ENCODE measurements at places on chromosomes 6 and 20.

DNA sequence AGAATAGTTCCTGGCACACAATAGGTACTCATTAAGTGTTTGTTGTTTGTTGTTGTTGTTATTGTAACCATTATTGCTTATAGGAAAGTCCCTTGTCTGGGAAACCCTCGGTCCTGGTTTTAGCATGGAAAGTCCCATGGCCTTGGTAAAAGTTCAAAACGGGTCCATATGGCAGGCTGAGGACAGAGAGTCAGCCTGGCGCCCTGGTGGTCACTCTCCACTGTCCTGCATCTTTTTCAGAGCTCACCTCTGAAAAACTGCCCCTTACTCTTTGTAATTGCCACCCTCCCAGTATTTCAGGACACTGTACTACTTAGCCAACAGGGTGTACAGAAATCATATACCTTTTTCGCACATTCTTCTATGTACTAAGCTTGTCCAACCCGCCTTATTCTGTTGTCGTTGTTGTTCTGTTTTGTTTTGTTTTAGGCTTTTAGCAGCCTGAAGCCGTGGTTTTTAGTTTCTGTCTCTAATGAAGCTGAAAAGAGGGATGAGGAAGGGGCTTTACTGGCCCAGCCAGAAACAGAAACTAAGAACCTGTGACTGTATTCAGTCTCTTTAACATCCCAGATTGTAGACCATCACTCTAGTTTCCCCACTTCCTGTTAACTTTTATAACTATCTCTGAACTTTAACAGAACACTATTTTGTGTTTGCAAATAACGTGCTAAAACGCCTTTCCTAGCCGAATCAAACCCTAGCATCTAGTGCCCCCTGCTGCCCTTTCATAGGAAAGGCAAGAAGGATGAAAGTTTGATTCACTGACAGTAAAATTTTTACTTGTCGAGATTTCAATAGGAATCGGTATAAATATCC is 7.6 kb upstream of the TMEM14A start:
- DNase-seq: no peak

DNA sequence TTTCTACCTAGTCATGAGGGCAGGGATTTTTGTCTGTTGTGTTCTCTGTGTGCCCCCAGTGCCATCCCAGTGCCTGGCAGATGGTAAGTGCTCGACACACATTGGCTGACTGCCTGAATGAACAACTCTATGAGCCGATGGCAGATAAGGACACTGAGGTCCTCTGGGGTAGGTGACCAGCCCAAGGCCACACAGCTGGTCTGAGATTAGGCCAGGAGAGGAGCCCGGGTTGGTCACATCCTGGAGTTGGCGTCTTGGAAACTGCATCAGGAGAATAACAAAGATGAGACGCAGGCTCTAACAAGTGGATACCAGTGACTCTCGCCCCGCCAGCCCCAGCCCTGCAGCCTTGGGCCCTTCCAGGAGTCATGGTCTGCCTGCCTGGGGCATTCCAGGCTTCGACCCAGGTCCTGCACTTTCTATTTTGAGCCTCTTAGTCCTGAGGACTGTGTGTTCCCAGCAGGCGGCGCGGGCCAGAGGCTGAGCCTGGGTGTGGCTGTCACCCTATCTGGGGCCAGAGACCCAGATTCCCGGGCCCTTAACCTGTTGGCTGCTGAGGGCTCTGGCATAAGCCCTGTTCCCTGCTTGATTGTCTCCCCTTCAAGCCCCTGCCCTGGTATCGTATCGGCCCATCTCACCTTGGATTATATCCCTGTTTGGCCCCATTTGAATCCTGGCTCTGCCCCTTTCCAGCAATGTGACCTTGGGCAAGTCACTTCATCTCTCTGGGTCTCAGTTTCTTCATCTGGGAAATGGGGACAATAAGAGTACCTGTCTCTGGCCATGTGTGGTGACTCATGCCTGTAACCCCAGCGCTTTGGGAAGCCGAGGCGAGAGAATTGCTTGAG is 88.3 kb downstream of the CEBPB start:
- peak; percentile 92 for DNase-seq

- no peak for DNase-seq
Observed at GRCh38 chr6:38792356-38792755, 77.2 kb downstream of the DNAH8 start.

DNA sequence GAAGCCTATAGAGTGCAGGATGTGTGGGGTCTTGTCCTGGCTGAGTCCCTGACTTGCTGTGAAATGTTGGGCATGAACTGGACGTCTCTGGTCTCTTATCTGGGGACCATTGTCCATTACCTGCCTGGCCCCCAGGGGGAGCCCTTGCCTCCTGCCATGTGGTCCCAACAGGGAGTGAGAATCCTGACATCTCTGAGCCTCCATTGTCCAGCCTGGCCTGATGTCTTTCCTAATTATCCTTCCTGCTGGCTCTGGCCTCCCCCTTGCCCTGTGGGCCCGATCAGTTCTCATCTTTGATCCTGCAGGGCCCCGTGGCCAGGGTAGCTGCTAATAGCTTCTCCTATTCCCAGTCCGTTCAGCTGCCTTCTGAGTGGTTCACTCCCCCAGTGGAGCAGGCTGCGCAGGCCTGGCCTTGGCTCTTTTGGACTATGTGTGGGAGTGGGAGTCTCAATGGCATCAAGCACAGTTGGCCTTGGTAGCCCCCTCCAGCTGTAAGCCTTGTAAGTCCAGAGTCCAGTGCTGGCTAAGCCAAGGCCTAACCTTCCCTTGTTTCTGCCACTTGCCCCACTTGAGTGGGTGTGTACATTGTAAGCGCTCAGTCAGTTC is 77.9 kb upstream of the RALY start:
- peak; percentile 45 for DNase-seq
